ENCODE measurements at places on chromosomes 7 and 10. TPM values are rescaled to one million over a fixed set of nuclear protein-coding genes. Genes with fewer than 3 reads are reported as not detected.

Gene ZC3HAV1
- total RNA-seq: 78.5 TPM

Gene MLXIPL
- total RNA-seq: not detected

Gene COL17A1
- not detected for total RNA-seq

Gene SLC18A3
- not detected for total RNA-seq

Gene AKR1C2
- total RNA-seq: not detected

Gene SOSTDC1
- total RNA-seq: not detected

Gene CASP2
- total RNA-seq: 106 TPM

Gene ATOH7
- total RNA-seq: not detected

Gene PRLHR
- total RNA-seq: not detected

Gene CCL24
- total RNA-seq: not detected

Gene MYH16
- not detected for total RNA-seq

Gene LIPK
- total RNA-seq: not detected

Gene C7orf25
- total RNA-seq: 6.8 TPM

Gene SPDYE6
- total RNA-seq: not detected

Gene RBAK
- 10.3 TPM for total RNA-seq

Gene FZD8
- total RNA-seq: 0.78 TPM

Gene GTF2IRD1
- 1.2 TPM for total RNA-seq

Gene EGR2
- total RNA-seq: 91.3 TPM

Gene HOXA2
- total RNA-seq: not detected

Gene STAG3
- 6.2 TPM for total RNA-seq

Gene MEST
- 7.0 TPM for total RNA-seq
